ENCODE measurements at places on chromosomes 1 and 21. TPM values are rescaled to one million over a fixed set of nuclear protein-coding genes. Genes with fewer than 3 reads are reported as not detected.

MMP23B gene
- total RNA-seq: 3.6 TPM

GRCh38 chr1:89351597-89352311 lies 12.1 kb upstream of the GBP6 start:
- no peaks in the 10 kb centered on the region for H3K36me3 ChIP-seq
- DNase-seq: no peak
- H3K27me3 ChIP-seq: no peaks in the 10 kb centered on the region
- H3K4me1 ChIP-seq: peaks cover 14% of the 10 kb centered on the region

GRCh38 chr1:209948155-209948554 lies 10.1 kb downstream of the SYT14 start:
- no peak for DNase-seq
- H3K27ac ChIP-seq: no peak overlapping the region
- H3K4me1 ChIP-seq: no peaks in the 10 kb centered on the region
- H3K27me3 ChIP-seq: peaks cover 17% of the 10 kb centered on the region
- H3K36me3 ChIP-seq: no peaks in the 10 kb centered on the region

- DNase-seq: no peak
- H3K4me3 ChIP-seq: no peak overlapping the region
- H3K27ac ChIP-seq: no peak overlapping the region
These were observed 80.9 kb downstream of the SSBP3 start for GRCh38 chr1:54325284-54325683.

- H3K36me3 ChIP-seq: peaks cover 3% of the 10 kb centered on the region
- peaks cover 17% of the 10 kb centered on the region for H3K4me1 ChIP-seq
- H3K27ac ChIP-seq: peak overlapping the region; percentile 84
These were observed 1.8 kb upstream of the CHML start for GRCh38 chr1:241641773-241642592.

DNA sequence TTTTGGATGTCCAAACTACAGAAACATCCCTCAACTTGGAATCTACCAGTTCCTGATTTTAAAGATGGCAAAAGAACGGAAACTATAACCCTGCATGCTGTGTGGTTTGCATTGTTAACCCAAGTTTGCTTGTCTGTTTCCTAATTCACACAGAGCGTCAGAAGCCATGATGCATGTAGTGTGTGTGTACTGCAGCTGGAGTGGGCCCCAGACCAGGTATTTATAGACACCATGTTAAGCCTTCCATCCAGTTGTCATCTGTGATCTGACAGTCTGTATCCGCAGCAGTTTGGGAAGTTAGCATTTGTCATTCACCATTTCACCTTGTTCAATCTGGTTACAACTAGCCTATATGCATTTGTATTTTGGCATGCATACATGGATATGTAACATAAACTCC lies 27.7 kb upstream of the PLEKHM2 start:
- H3K4me1 ChIP-seq: no peaks in the 10 kb centered on the region
- DNase-seq: no peak
- H3K36me3 ChIP-seq: peaks cover 90% of the 10 kb centered on the region
- H3K27me3 ChIP-seq: no peaks in the 10 kb centered on the region

SOX13 gene
- 0.29 TPM for total RNA-seq

CAMTA1 gene
- total RNA-seq: 32.6 TPM

BRDT gene
- total RNA-seq: not detected

CD84 gene
- total RNA-seq: 83.4 TPM

DNA sequence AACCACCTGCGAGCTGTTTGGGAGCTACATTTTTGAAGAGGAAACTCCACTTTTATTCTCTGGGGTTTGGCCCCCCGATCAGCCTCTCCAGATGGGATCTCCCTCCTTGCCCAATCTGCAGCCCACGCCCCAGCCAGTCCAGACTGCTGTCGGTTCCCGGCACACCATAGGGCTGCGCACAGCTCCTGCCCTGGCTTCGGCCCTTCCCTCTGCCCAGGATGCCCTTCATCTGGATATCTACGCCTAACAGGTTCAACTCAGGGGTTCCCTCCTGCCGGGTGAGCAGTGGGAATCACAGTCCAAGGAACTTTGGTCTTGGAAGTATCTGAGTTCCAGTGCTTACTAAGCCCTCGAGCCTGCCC lies 135.3 kb downstream of the KAZN start:
- H3K4me3 ChIP-seq: no peak overlapping the region
- no peaks in the 10 kb centered on the region for H3K36me3 ChIP-seq
- DNase-seq: no peak
- H3K27ac ChIP-seq: no peak overlapping the region
- no peaks in the 10 kb centered on the region for H3K4me1 ChIP-seq

HSPA6 gene
- 3.1 TPM for total RNA-seq

PTPN14 gene
- 0.05 TPM for total RNA-seq

GRCh38 chr1:97365026-97365425 lies 555.8 kb downstream of the DPYD start:
- no peak overlapping the region for H3K27ac ChIP-seq
- no peak overlapping the region for H3K4me3 ChIP-seq
- H3K4me1 ChIP-seq: no peaks in the 10 kb centered on the region
- no peak for DNase-seq
- H3K36me3 ChIP-seq: peaks cover 84% of the 10 kb centered on the region
- H3K27me3 ChIP-seq: no peaks in the 10 kb centered on the region

GRCh38 chr21:40254540-40255465 lies 387.6 kb downstream of the PCP4 start:
- H3K27me3 ChIP-seq: peaks cover 10% of the 10 kb centered on the region
- H3K4me3 ChIP-seq: no peak overlapping the region
- H3K27ac ChIP-seq: no peak overlapping the region
- no peaks in the 10 kb centered on the region for H3K4me1 ChIP-seq

DNA sequence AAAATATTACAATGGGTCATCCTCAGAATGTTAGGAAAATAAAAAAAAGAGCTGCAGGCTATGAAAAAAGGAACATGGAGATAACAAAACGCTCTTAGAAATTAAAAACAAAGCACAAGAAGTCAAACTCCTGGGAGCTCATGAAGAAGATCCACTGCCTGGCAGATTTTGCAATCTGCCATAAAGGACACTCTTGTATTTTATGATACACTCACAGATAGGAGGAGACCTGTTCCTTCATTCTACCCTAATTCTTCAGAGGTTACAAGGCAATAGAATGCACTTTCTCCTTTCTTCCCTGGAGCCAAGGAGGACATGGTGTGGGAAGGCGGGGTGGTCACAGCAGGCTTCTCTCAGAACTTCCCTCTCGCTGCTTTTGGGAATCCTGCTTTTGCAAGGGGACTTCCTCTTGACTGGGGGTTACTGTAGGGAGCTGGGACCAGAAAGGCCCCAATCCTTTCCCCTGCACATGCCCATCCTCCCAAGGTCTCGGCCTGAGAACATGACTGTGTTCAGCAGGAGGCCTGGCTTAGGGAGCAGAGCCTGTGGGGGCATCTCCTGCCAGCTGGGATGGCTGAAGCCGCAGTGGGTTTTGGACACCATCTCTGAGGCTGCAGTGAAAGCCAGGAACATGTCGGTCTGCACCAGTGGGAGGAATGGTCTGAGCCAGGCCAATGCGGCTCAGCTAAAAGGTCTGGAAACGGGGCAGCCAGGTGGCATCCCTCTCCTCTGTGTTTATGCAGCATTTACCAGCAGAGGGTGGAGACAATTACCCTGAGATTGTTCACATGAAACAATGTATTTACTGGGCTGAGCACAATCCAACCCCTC lies 44.8 kb downstream of the GPR161 start:
- no peaks in the 10 kb centered on the region for H3K4me1 ChIP-seq
- no peak overlapping the region for H3K4me3 ChIP-seq
- no peak overlapping the region for H3K27ac ChIP-seq
- H3K27me3 ChIP-seq: peaks cover 6% of the 10 kb centered on the region

GRCh38 chr1:59359325-59359724 lies 62.4 kb downstream of the FGGY start:
- H3K36me3 ChIP-seq: peaks cover 10% of the 10 kb centered on the region
- no peaks in the 10 kb centered on the region for H3K4me1 ChIP-seq
- H3K4me3 ChIP-seq: no peak overlapping the region

OR14K1 gene
- not detected for total RNA-seq

TMPRSS2 gene
- total RNA-seq: not detected

GRCh38 chr1:54011316-54012007 lies 6.5 kb downstream of the LDLRAD1 start:
- H3K27ac ChIP-seq: no peak overlapping the region
- H3K36me3 ChIP-seq: no peaks in the 10 kb centered on the region
- no peak overlapping the region for H3K4me3 ChIP-seq
- no peak for DNase-seq

DNA sequence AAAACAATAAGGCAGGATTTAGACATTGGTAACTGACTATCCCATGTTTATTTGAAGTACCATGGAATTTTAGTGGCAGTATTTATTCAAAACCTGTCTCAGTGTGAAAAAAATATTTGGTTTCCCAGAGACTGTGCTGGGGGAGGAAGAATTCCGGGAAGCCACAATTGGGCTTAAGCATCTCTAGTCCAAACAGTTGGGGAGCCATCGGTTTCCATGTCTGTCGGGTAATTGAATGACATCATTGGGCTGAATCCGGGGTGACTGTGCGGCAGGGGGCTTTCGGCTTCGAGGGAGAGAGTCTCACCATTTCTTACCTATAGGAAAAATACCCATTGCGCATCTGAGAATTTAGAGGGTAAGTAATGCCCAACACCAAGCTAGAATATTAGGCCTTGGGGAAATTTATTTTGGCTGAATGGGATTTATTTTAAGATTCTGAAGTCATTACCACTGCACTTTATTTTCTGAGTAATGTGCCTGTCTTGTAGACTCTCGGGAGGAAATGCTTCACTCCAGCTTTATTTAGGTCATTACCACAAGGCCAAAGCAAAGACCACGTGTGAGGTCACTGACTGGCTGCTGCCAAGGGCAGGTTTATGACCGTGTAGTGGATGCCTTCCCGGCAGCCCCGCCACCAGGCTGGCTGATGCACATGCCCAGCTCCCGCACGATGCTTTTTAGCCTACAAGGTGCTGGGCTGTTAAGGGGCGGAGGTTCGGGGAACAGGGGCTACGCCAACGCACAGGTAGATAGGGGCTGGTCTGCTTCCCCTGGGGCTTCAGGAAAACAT lies 23.1 kb upstream of the UMODL1 start:
- H3K27me3 ChIP-seq: no peaks in the 10 kb centered on the region
- DNase-seq: no peak
- no peaks in the 10 kb centered on the region for H3K36me3 ChIP-seq
- H3K4me1 ChIP-seq: peaks cover 10% of the 10 kb centered on the region

FCRL2 gene
- 2.7 TPM for total RNA-seq

DNA sequence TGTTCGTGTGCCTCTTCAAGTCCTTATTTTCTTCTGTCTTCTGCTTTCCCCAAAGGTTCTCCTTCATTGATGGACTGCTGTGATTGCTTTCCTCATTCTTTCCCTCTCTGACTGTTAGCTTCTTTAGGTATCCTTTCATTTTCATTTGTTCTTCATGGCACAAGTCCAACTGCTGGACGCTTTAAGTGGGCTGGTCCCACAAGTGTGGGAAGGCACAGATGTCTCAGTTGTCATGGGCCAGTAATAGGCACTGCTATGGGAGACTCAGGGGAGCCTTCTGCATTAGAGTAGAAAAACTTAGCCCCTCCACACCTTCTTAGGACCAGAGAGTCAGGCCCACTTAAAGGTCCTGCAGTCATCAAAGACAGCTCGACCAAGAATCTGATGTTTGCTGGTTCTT lies 122.3 kb upstream of the C1orf105 start:
- no peaks in the 10 kb centered on the region for H3K27me3 ChIP-seq
- peaks cover 16% of the 10 kb centered on the region for H3K36me3 ChIP-seq
- H3K4me3 ChIP-seq: no peak overlapping the region
- DNase-seq: no peak

PCSK9 gene
- not detected for total RNA-seq

DNA sequence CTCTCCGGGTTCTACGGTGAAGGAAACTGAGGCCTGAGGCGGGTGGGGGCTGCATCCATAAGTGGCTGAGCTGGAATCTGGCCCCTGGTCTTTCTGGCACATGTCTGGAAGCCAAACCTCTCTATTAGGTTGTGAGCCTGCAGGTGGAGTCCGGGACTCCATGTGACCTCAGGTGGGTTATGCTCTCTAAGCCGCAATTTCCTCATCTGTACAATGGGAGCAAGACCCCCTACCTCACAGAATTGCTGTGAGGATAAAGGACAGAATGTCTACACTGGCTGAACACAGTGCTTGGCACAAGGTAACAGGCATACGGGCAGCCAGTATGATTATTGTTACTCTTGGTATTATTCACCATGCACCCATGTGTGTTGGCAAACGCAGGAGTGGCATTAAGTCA lies 6.7 kb downstream of the EPHA2 start:
- DNase-seq: no peak
- peaks cover 1% of the 10 kb centered on the region for H3K27me3 ChIP-seq
- H3K4me1 ChIP-seq: peaks cover 4% of the 10 kb centered on the region
- H3K36me3 ChIP-seq: no peaks in the 10 kb centered on the region
- no peak overlapping the region for H3K4me3 ChIP-seq

DNA sequence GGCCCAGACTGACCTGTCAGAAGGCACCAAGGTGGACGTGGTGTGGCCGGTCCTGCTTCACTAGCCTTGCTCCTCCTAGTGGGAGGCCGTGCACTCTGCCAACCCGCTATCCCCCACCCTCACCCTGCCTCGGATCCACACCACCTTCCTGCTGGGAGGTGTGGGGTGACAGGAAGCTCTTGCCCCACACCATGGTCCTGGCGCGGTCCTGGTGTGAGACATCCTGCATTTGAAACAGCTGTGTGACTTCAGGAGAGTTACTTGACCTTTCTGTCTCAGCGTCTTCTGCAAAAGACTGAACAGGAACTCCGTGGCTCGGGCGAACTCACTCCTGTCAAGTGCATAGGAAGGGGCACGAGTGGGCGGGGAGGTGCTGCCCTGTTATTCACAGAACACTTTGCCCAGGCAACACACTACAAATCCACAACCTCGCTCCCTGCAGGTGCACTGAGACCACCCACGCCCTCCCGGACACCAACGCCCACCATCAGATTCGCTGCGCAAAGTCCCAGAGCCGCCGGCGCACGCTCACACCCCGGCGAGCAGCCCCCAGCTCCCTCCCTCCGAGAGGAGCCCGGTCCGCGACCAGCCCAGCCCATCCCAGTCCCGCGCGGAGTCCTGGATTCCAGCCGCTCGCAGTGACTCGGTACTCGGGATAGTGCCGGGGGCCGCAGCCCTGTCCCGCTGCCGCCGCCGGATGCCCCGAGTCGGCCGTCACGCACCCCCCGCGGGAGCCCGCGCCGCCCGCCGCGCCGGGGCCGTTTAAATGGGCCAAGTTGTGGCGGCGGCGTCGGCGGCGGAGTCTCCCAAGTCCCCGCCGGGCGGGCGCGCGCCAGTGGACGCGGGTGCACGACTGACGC lies at the start of gene SAMD11:
Gene SAMD11, plus strand, starts transcription at position 793 of the 860 bp plus-strand sequence. CDS start 509 bp downstream, outside the sequence.
- peaks cover 7% of the 10 kb centered on the region for H3K36me3 ChIP-seq
- peaks cover 28% of the 10 kb centered on the region for H3K27me3 ChIP-seq
- DNase-seq: peak; percentile 59
- peaks cover 11% of the 10 kb centered on the region for H3K4me1 ChIP-seq

PAFAH2 gene
- 24.6 TPM for total RNA-seq

DNA sequence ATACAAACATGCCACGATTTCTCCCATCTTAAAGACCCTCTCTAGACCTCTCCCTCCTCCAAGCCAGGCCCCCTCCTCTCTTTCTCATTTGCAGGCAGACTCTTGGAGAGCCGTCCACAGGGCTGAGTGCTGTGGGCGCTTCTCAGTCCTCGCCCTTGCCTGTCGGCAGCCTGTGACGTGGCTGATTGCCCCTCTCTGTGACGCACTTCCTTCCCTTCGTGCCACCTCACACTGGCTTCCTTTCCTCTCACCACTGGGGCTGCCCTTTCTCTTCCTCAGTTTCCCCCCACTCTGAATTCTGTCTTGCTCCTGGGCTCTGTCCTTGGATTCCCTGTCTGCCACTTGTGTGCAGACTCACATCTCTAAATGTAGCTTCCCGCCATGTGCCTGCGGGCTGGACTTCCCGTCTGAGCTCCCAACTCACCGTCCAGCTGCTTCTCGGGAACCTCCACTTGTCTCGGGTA lies 227.2 kb downstream of the CAMTA1 start:
- H3K27me3 ChIP-seq: no peaks in the 10 kb centered on the region
- H3K4me3 ChIP-seq: no peak overlapping the region
- DNase-seq: no peak
- H3K27ac ChIP-seq: no peak overlapping the region
